Fibroblast of skin of back (primary cell): ENCODE measurements at places on chromosomes 16 and 17.

DNA sequence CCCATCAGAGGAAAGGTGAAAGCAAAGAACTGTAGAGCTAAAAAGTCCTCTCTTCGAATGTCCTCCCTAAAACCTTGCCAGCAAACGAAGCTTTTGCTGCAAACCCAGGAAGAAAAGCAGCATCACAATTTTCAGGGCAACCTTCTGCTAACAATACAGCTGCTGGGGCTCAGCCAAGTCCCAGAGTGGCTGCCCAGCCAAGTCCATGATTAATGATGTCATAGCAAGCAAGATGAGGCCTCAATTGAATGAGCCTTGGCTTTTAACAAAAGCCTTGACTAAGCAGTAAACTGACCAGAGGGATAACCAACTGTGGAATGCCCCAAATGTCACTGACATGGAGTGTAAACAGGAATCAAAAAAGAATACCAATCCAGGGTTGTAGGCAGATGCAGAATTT lies 342.7 kb downstream of the PMP22 start:
- DNase-seq: no peak

GRCh38 chr17:4545217-4545951 lies 9.8 kb downstream of the MYBBP1A start:
- no peak for DNase-seq

- peak; percentile 23 for DNase-seq
Observed at GRCh38 chr16:3017794-3018506, at the start of gene CLDN6. CLDN6 (minus strand) TSS chr16:3018183; CDS start chr16:3016021, 2,162 bp downstream.

DNA sequence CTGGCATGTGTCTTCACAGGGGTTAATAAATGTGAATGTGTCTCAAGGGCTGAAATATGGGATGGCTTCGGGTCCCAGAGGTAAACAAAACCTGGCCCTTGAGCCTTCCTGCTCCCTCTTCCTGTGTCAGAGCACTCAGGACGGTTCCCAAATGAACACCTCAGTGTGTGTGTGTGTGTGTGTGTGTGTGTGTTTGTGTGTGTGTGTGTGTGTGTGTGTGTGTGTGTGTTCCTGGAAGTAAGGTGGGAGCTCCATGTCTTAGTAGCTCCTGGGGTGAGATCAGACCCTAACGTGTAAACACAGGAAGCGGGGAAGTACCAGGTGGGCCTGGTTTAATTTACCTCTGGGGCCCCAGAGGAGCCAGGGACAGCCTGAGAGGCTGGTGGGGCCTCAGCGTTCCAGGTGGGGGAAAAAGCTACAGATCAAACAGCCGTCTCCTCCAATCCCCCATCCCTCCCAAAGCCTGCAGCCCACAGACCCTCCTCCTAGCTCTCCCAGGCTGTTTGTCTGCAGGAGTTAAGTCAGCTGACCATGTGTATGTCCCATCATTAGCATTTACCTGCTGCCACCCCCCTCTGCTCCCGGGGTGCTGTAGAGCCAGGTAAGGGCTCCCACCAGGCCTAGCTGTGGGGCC lies 6.1 kb downstream of the KIF19 start:
- DNase-seq: no peak
